Activated gamma-delta T cell (primary cell): ENCODE measurements at places on chromosomes 7 and 10.

DNA sequence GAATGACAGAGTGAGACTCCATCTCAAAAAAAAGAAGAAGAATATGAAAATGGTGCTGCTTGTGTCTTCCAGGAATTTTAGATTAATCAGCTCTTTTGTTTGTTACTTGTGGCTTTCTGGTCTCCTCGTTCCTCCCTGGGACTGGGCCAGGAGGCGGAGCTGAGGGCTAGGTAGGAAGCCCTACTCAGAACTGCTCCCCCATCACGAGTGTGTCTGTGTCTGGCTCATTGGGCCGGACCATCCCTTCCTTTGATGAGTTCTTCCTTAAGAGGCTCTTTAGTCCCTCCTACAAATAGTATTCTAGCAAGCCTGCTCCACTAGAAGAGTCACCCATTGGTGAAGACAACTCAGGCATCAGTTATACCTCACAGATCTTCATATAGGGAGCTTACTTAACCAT lies 56.8 kb upstream of the YAE1 start:
- no peak for DNase-seq

DNA sequence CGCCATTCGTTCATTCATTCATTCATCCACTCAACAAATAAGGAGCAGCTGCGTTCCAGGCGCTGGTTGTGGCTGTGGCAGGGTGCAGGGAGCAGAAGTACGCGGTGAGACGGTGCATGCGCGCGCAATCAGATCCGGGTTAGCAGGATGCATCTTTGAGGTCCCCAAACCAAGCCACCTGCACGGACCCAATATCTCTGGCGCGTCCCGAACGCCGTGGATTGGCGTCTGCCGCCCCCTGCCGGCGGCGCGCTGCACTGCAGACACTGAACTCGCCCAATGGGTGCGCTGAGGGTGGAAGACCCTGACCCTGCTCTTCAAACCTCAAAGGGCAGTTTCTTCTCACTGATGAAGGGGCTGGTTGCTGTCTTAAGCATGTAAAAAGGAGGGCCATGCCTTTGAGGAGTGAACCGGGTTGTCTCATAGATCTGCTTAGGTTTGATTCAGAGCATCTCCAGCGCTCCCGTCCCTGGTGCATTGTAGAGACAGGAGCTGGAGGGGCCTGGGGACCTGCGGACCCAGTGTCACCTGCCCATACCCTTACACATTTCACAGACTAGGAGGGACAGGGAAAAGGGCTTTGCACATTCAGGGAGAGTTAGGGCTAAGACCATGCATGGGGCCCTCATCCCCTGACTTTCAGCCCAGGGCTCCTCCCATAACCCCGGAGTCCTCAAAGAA lies 102.5 kb downstream of the RAMP3 start:
- peak; percentile 30 for DNase-seq

GRCh38 chr10:28875549-28876081 lies 198.3 kb downstream of the BAMBI start:
- DNase-seq = no peak

GRCh38 chr7:44065431-44066110 lies at the start of gene PGAM2:
TSS of gene PGAM2 (minus strand) at chr7:44065567. CDS start at chr7:44065529, 38 bp downstream.
- DNase-seq = no peak

DNA sequence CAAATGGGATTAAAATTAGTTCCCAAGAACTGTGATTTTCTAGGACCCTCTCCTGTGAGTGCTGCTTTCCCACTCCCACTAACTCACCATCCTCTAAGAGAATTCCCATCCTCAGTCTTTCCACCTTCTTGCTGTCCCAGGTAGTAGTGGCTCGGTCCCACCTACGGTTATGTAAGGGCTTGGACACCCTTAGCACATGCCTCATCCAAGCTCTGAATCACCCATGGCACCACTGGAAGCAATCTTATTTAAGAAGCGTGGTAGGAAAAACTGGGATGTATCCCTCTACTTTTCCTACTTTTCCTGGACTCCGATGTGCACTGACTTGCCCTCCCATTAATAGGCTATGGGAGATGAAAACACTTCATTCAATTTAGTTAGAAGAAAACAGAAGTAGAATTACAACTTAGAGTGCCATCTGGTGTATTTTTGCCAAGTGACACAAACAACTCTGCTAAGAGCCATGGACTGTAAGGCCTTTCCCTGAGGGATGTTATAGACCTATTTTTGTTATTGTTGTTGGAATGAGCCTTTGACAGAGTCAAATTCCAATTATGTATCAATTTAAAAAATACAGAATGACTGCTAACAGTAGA lies 13.7 kb upstream of the ANKRD22 start:
- no peak for DNase-seq

DNA sequence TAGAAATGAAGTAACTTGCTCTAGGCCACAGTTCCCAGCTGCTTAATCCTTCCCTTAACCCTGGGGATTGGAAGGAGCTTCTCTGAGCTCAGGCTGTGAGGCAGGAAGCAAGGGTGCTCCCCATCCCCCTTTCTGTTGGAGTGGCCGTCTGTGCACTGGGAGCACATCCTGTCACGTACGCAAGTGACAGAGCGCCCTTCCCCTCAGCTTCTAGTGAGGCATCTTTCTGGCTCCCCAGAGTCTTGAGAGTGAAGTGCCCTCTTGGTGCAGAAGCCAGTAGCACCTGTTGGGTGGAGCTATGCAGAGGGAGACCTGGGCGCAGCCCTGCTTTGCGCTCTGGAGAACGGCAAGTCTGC lies 47.8 kb downstream of the SHH start:
- no peak for DNase-seq

DNA sequence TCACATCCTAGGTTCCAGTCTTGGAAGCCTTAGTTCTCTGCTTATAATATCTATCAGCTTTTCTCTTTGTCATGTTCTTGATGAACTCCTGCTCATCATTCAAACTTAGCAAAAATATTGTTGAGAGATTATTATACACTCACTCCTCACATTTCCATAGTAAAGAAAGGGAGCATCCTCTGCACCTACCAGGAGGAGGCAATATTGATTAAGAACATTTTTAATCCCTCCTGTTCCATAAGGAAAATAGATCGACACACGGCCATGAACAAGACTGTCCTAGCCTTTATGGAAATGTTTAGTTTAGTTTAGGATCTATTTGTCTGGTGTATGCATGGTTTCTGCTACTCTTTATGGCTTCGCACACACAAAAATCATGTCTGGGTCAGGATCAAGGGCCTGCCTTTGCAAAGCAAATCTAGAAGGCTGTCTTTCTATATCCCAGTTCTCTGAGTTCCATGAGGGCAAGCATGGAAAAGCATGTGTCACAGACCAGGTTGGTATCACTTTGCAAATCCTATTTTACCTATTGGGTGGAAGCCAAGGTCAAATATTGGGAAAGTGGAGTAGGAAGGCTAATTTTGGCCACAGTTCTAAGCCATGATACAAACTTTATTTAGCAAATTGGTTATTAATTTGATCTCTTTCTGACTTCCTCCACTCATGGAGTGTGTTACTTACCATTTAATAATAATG lies 164.4 kb downstream of the MDFIC start:
- DNase-seq = no peak

GRCh38 chr7:2953588-2954407 lies 89.9 kb downstream of the CARD11 start:
- peak; percentile 30 for DNase-seq

DNA sequence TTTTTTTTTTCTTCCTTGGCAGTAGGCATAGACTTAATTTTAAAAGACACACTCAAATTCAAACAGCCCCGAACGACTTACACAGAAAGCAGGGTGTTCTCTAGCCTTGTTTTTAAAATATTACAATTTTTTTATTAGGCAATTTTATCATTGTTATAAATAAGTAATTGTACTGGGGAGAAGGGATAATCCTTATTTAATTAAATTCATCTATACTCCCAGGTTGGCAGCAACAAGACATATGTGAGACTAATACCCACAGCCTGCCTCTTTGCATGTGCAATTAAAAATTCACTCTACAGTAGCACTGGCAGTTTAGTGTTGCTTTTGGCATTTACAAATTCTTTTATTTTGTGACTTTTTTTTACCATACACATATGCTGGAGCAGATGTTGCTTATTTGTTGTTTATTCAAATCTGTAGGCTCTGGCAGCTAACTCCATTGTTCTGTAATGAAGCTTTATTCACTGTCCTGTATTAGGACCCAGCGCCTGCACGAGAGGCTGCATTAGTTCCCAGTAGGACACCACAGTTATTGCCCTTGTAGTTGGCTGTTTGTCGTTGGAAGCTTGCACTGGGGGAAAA lies 84.9 kb upstream of the PPP1R17 start:
- DNase-seq = no peak

GRCh38 chr7:199483-200249 lies 7.3 kb downstream of the FAM20C start:
- DNase-seq = no peak

DNA sequence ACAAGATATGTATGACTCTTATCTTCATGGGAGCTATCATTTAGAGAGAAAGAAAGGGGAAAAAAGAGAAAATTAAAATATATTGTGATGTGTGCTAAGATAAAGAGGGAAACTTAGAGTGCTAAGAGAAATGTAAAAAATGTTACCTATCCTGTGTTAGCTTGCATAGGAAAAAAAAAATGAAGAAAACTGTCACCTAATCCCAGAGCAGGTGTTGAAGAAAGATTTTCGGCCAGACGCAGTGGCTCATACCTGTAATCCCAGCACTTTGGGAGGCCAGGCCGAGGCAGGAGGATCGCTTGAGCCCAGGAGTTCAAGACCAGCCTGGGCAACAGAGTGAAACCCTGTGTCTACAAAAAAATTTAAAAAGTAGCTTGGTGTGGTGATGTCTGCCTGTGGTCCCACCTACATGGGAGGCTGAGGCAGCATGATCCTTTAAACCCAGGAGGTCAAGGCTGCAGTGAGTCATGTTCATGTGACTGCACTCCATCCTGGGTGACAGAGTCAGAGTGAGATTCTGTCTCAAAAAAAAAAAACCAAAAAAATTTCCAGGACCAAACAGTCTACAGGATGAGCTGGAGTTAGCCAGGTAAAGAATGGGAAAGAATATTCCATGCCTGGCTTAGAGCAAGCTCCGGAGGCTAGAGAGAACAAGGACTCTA lies 2.4 kb upstream of the MKLN1 start:
- no peak for DNase-seq

- DNase-seq = no peak
Observed at GRCh38 chr7:11120068-11120664, 146.5 kb downstream of the PHF14 start.

- DNase-seq = no peak
Observed at GRCh38 chr7:115680921-115681320, 349.6 kb downstream of the TFEC start.

GRCh38 chr7:98753989-98754479 lies 115.8 kb downstream of the TMEM130 start:
- no peak for DNase-seq

GRCh38 chr7:4820967-4821471 lies 40.8 kb downstream of the PAPOLB start:
- no peak for DNase-seq

GRCh38 chr10:66192162-66192831 lies 733.5 kb upstream of the LRRTM3 start:
- no peak for DNase-seq

- no peak for DNase-seq
Observed at GRCh38 chr7:110943701-110944345, 147.1 kb upstream of the LRRN3 start.

- no peak for DNase-seq
Observed at GRCh38 chr10:15792777-15793176, 67.5 kb downstream of the MINDY3 start.

DNA sequence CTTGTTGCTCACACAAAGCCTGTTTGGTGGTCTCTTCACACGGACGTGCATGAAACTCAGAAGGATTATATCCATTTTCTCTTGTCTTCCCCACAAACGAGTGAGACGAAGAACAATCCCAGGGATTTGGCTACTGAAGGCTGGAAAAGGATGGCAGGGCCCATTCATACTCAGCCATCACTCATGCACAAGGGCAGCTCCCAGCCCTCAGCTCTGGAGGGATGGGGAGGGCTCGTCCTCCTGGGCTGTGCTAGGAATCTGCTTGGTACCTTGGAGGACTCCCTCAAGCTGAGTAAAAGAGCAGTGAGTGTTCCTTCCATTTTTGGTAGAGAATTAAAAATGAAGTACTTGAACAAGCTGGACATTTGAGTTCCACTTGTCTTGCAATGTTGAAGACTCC lies 33.2 kb upstream of the RAB18 start:
- no peak for DNase-seq

GRCh38 chr10:51162002-51162401 lies 87.7 kb downstream of the PRKG1 start:
- no peak for DNase-seq

DNA sequence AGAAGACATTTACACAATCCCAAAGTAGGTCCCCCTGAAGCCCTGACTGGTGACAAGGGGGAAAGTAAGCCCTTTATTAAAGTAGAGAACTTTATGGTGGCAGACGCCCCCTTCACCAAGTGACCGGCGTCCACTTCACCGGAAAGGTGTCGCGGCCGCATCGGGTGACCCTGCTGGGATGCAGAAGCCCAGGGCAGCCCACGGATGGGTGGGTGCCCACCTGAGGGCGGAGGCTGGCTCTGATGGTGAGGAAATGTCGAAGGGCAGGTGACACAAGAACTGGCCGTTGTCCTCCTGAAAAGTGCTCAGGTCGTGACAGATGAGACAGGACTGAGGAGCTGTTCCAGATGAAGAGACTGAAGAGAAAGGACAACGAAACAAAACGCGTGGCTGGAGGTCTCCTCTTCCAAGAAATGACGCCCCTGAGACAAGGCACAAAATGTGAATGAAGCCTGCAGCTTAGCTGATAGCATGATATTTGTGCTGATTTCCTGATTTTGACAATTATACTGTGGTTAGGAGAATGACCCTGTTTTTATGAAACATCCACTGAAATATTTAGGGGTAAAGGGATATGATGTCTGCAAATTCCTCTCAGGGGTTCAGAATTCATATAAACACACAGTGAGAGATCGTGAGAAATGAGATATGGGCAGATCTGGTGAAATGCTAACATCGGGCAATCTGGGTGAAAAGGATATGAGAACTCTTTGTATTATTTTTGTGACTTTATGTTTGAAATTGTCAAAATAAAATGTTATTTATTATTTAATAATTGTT lies 123.9 kb downstream of the PRKAG2 start:
- DNase-seq = no peak

DNA sequence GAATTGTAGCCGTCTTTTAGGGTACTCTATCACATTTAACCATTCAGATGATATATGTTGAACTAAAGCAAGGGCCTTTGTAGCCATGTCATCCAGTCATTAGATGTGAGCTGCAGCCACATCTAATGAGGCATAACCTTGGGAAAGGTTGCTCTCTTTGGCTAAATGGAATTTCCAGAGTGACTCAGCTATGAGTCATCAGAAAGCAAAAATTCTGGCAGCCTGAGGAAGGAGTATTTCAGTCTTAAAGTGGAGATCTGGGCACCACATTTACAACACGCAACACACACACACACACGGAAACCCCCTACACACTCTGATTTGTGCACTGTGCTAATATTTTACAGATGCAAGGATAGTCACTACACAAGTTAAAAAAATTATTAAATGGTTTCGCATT lies 176.9 kb upstream of the ZWINT start:
- no peak for DNase-seq

GRCh38 chr10:70232859-70233108 lies 445 bp downstream of the PPA1 start:
- DNase-seq = no peak

DNA sequence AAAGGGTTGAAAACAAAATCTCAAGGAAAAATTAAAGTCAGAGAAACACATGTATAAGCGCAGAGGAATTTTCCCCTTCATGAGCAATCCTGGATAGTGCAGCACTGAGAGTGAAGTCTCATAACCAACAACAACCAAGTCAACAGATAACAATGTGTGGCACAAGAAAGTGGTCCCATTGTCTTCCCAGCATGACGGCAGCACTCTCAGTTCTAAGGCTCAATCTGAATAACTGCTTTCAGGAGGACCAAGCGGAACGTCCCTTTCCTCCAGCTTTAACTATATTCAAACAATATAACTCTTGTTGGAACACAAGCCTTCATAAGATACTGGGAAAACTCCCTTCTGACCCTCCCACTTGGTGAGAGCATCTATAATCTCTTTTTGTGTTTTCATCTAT lies 137.9 kb downstream of the RAPGEF5 start:
- DNase-seq = no peak
